ENCODE measurements at places on chromosomes 6 and 20.

DNA sequence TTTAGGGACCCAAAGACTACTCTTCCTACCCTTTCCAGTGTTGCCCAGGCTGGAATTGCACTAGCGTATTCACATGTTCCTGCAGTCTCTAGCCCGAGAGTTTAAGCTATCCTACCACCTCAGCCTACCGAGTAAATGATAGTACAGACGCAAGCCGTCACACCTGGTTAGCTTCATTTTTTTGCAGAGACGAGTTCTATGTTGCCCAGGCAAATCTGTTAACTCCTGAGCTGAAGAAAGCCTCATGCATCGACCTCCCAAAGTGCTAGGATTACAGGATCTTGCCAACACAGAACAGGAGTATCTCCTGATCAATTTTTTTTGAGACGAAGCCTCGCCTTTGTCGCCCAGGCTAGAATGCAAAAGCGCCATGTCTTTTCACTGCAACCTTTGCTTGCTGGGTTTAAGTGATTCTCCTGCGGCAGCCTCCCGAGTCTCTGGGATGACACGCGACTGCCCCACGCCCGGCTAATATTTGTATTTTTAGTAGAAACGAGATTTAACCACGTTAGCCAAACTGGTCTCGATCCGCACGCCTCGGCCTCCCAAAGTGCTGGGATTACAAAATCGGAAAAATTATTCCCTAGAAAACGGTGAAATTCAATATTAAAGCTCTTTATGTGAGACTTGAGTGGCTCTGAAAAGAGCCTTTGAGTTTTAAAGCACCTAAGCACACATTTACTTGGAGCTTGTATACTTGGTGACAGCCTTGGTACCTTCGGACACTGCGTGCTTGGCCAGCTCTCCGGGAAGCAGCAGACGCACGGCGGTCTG, 128.5 kb downstream of the HFE start:
- DNase-seq = peak; percentile 75

- DNase-seq = no peak
Observed at GRCh38 chr6:77604476-77604875, 48.4 kb upstream of the MEI4 start.

GRCh38 chr20:23094213-23094896, 8.2 kb upstream of the CD93 start:
- DNase-seq = no peak

- DNase-seq = no peak
Observed at GRCh38 chr6:43734294-43734665, 35.7 kb upstream of the VEGFA start.

DNA sequence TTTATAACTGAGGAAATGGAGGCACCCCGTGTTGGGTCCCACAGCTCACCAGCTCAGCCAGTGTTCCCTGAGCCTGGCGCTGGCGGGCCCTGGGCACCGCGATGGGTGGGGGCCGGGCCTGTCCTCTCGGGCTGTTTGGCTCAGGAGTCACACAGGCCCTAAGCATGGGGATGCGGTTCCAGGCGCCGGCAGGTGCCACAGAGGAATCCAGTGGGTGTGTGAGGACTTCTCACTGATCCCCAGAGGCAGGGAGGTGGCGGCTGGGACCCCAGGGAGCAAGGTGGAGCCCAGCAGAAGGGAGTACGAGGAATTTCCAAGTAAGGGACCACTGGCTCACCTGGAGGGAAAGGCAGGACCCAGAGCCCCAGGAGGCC, 57.5 kb downstream of the IRF4 start:
- DNase-seq = no peak

- DNase-seq = no peak
Observed at GRCh38 chr6:157755746-157756411, 67.2 kb upstream of the SNX9 start.

GRCh38 chr6:145903356-145904102, 60.6 kb downstream of the SHPRH start:
- DNase-seq = no peak

GRCh38 chr20:37380864-37381579, 35.1 kb downstream of the SRC start:
- DNase-seq = no peak

DNA sequence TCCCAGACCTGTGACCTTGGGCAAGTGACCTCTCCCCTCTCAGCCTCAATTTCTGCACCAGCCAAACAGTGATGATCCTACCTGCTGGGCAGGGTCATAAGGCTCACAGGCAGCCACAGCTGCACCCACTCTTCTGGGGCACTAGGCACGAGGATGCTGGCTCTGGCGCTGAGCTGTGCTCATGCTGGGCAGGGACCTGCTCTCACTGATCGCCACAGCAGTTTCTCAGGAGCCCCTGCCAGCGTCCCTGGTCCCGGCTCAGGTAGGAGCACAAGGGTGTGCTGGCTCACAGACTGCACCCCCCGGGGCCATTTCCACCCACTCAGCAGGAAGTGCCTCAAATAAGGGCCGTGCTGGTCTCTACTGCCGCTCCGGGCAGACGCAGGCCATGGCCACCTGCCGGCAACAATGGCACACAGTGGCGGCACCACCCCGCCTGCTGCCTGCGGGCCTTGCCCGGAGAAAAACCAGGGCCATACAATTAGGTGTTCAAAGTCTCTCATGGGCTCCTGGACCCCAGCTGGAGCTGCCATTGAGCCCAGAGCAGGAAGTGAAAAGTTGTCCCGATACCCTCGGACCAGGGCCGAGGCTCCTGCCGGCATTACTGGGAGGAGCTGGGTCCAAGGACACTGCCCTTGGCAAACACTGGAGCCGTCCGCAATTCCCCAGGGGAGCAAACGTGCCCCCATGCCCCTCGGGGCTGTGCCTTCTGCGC, 4.6 kb upstream of the CABLES2 start:
- DNase-seq = no peak

- DNase-seq = no peak
Observed at GRCh38 chr20:57261457-57262251, 4.8 kb downstream of the BMP7 start.

- DNase-seq = no peak
Observed at GRCh38 chr20:37243937-37244571, 17.6 kb downstream of the GHRH start.

DNA sequence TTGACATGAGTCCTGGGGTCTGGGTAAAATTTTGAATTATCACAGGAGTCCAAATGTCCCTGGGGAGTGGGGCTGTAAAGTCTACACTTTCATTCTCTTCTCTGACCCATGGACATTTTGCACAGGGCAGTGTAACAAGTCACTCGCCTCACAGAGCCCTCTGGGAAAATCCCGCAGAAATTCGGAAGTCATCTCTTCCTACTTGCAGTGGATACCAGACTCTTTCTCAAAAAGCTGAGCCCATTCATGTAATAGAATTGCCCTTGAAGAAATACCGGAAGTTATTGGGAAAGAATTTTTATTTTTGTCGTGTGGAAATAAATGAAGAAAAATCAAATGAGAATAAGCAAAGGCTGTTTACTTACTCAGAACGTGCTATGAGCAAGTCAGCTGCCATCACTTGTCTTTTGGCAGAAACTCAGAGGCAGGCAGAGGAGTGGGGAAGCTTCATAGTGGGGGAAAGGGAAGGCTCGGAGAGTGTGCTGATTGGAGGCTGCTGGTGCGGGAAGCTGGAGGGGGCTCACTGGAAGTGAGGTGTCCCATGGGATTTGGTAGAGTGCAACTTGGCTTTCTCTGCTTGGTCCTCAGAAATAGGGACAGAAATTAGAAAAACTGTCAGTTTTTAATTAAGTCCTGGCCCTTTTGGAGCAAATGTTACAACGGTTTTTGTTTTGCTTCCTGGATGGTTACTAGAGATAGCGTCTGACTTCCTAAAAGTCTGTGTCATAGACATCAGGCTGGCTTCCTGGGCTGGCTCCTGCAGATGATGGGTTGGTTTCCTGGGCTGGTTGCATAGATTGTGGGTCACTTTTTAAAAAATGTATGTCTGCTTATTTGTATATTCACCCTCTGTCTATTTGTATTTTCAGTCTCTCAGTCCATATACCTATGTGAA, 79.8 kb upstream of the EEF1E1 start:
- DNase-seq = no peak

DNA sequence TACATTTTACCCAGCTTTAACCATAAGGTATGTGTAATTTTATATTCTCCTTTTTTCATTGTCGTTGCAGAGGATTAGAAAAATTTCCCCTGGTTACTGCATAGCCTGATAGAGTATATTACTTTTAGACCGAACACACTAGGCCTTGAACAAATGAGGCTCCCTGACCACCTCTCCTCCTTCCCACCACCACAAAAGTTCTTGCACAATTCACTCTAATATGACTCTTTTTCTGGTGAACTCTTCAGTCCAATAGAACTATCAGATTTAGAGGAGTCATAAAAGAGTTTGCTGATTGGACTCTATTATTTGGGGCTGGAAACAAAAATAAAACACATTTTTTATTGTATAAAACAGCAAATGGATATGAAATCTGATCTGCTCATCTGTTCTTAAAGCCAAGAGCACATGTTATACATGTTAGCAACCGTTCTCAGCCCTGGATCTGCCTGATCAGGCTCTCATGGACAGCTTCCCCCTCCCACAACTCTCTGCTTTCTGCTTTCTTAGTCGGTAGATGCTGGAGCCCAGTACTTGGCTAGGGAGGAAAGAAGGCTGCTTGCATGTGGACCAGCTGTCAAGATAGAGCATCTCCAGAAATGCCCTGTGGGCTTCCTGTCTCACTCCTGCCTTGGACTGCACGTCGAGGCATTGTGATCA, 83.5 kb downstream of the CD164 start:
- DNase-seq = no peak

GRCh38 chr6:57259064-57259463, 37.0 kb upstream of the RAB23 start:
- DNase-seq = no peak

Measured in CD4-positive, CD25-positive, alpha-beta regulatory T cell (primary cell).